ENCODE measurements at places on chromosomes 11 and 22.

- DNase-seq: peak; percentile 46
Observed at GRCh38 chr22:23263651-23264555, 83.6 kb downstream of the BCR start.

DNA sequence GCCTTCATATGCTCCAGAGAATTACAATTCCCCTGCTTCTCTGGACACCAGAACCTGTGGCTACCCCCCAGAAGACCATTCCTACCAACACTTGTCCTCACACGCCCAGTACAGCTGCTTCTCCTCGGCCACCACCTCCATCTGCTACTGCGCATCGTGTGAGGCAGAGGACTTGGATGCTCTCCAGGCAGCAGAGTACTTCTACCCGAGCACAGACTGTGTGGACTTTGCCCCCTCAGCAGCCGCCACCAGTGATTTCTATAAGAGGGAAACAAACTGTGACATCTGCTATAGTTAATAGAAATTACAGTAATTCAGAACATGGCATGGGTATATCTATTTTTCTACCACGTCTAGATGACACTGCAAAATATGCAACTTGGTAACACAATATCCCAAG is 9.8 kb downstream of the POU2AF3 start:
- no peak for DNase-seq

DNA sequence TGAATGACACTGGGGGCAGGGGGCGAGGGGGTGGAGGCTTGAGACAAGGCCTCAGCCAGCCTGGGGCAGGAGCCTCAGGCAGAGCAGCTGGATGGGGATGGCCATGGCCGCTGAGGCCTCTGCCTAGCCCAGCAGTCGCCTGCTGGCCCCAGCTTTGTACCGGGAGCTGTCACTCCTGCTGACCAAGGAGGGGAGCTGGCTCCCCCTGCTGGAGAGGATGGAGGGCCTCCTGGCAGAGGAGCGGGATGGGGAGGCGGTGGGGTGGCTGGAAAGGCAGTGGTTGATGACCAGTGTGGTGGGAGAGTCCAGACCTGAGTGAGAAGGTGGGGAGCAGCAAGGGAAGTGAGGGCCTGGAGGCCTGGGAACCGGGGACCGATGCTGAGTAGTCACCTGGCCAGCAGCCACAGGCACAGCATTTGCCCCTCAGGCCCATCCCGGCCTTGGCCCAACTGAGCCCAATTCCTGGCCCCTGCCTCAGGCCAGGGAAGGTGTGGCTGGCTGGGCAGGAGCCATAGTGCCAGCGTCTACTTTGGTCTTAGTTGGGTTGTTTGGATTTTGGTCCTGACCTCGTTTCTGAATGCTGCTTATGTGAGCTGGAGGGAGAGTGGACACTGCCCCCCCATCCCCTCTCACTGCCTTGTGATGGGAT is 6.0 kb upstream of the SUSD2 start:
- DNase-seq: peak; percentile 57

GRCh38 chr11:114175706-114176105 is 116.2 kb downstream of the ZBTB16 start:
- DNase-seq: no peak

All from stimulated activated CD8-positive, alpha-beta memory T cell treated with anti-CD3 and anti-CD28 coated beads, Interleukin-4, amount 100 ng/mL, for 1 hour (primary cell).